ENCODE measurements at places on chromosomes 1 and 21. TPM values are rescaled to one million over a fixed set of nuclear protein-coding genes. Genes with fewer than 3 reads are reported as not detected.

MFAP2 gene
- not detected for total RNA-seq

RASAL2 gene
- total RNA-seq: not detected

TTC34 gene
- total RNA-seq: 1.3 TPM

KRTAP10-4 gene
- total RNA-seq: not detected

COA6 gene
- 56.5 TPM for total RNA-seq

GPR37L1 gene
- total RNA-seq: not detected

ZNF683 gene
- total RNA-seq: not detected

RAB7B gene
- not detected for total RNA-seq

TNFRSF8 gene
- 16.3 TPM for total RNA-seq

All from activated CD4-positive, alpha-beta T cell treated with anti-CD3 and anti-CD28 coated beads for 36 hours (primary cell).